ENCODE measurements at places on chromosomes 12 and 14. TPM values are rescaled to one million over a fixed set of nuclear protein-coding genes. Genes with fewer than 3 reads are reported as not detected.
A peak's percentile ranks its signal among the peaks of the same experiment; 100 is the strongest.

DNA sequence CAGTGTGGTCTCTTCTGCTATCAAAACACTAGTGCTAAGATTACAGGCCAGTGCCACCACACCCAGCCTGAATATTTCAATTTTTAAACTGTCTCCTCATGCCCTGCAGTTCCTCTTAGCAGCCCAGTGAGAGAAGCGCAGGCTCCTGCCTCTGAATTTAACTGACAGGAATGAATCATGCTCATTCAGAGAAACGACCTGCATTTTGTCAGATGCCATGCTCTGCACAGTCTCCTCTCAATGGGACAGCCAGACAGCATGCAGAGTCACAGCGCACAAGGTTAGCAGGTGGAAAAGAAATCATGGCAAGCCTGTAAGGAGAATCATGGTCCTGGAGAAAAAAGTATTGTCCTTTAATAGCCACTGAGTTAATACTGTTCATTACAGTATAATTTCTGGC, 691.0 kb upstream of the SEL1L start:
- no peak for DNase-seq

DNA sequence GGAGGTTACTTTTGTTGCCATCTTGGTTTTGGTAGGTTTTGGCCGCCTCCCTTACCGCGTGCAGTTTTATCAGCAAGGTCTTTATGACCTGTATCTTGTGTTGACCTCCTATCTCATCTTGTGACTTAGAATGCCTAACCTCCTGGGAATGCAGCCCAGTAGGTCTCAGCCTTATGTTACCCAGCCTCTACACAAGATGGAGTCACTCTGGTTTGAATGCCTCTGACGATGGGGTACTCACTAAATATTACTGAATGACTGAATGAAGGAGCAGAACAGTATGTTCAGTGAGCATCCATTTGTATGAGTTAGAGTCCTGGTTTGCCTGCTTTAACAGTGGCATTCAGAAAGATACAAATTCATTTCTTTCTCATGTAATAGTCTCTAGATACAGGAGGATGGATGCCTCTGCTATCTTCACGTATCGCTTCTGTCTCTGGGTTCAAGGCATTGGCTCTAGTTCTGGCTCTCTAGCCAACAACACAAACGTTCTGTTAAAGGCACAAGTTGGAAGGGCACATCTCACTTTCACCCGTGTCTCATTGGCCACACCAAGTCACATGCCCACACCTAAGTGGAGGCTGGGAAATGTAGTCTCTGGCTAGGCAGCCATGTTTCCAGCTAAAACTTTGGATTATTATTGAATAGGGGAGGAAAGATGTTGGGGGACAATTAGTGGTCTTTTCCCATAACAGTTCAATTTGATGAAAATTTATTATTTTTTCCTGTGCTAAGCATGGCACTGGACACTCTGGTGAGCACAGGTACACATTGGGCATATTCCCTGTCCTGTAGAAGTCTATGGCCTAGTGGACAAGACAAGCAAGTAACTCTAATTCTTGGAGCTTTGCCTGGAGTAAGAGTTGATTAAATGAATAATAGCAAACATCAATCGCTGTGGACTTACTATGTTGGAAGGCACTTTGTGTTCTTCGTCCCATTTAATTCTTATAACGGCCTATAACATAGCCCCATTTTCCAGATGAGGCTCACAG, 75.2 kb upstream of the RPH3A start:
- DNase-seq: no peak

- no peak for DNase-seq
These were observed 69.2 kb downstream of the SLC41A2 start for GRCh38 chr12:104888892-104889291.

- DNase-seq: no peak
These were observed 71.3 kb downstream of the FLRT2 start for GRCh38 chr14:85601246-85601645.

- no peak for DNase-seq
These were observed 25.6 kb upstream of the MED13L start for GRCh38 chr12:116303066-116303465.

DNA sequence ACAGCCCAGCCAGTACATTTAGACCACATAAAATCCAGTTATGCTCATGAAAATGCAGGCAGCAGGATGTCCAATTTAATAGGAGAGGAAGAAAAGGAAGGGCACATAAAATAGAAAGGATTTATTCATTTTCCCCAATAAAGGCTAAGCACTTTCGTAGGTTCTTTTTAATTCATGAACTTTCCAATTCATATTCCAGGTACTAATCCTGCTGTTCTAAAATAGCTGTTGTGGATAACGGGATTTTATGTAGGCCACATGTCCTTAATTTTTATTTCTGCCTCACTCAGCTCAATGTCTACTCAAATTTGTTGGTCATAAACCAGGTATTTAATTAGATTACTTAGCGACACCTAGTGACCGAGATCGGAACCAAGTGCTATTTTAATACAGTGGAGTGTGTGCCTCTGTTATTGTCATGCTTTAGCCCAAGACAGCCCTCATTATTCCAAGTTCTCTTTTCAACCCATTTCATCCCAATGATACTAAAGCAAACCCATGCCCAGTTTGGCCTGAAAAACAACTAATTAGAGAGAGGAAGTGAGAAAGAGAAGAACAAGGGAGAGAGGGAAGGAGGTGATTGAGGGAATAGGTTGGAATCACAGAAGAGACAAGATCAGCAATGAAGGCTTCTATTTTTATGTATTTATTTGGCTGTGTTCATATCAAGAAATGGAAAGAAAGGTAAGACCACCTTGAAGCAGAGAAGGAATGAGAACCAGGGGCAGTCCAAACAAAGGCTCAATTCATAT, 45.9 kb upstream of the IFNG-AS1 start:
- peak; percentile 62 for DNase-seq

DNA sequence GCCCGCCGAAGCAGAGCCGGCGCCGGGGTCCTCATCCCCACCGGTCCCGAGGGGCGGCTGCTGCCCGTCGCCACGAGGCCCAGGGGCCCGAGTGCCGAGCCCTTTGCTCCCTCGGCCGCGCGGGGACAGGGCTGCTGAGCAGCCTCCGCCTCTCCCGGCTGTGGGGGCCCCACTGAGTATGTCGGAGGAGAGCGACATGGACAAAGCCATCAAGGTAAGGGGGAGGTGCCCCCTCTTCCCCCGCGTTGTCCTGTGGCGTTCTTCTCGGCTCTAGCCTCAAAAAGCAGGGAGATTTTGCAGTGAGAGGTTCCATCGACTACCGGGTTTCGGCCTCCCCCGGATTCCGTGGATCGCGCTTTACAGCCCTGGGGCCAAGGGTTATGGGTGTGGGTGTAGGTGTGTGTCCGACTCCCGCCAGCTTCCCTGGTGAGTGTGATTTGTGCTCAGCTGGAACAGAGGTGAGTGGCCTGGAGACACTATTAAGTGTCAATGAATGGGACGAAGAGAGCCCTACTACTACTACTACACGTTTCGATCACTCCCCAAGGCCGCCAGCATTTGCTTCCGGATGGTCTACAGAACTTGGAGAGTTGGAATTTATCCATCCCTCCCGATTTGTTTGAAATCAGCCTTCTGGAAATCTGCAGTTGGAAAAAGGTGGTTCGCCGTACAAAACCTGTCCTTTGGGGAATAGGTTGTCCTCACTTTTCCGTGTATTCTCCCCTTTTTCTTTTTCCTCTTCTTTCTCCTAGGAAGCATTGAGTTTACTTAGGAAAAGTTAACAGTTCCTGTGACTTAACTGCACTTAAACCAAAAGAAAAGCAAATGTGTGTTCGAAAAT, 748 bp downstream of the MAPKAPK5 start:
- DNase-seq: peak; percentile 13

The CCDC197 gene
- total RNA-seq: not detected

The TMEM52B gene
- 0.50 TPM for total RNA-seq

The ZDHHC22 gene
- total RNA-seq: not detected

The RTL1 gene
- total RNA-seq: not detected
